ENCODE measurements at places on chromosomes 6 and 20. TPM values are rescaled to one million over a fixed set of nuclear protein-coding genes. Genes with fewer than 3 reads are reported as not detected.

GRCh38 chr6:85081102-85081501 lies 316.7 kb upstream of the TBX18 start:
- no peak for DNase-seq
- H3K27ac ChIP-seq, result no peak overlapping the region
- peaks cover 5% of the 10 kb centered on the region for H3K4me1 ChIP-seq
- no peaks in the 10 kb centered on the region for H3K36me3 ChIP-seq
- no peak overlapping the region for H3K4me3 ChIP-seq

HLA-DQA1 gene
- total RNA-seq, result not detected

GRCh38 chr6:3739311-3739897 lies 12.1 kb downstream of the PXDC1 start:
- peaks cover 6% of the 10 kb centered on the region for H3K4me1 ChIP-seq
- H3K27ac ChIP-seq, result no peak overlapping the region
- H3K4me3 ChIP-seq, result no peak overlapping the region

DNA sequence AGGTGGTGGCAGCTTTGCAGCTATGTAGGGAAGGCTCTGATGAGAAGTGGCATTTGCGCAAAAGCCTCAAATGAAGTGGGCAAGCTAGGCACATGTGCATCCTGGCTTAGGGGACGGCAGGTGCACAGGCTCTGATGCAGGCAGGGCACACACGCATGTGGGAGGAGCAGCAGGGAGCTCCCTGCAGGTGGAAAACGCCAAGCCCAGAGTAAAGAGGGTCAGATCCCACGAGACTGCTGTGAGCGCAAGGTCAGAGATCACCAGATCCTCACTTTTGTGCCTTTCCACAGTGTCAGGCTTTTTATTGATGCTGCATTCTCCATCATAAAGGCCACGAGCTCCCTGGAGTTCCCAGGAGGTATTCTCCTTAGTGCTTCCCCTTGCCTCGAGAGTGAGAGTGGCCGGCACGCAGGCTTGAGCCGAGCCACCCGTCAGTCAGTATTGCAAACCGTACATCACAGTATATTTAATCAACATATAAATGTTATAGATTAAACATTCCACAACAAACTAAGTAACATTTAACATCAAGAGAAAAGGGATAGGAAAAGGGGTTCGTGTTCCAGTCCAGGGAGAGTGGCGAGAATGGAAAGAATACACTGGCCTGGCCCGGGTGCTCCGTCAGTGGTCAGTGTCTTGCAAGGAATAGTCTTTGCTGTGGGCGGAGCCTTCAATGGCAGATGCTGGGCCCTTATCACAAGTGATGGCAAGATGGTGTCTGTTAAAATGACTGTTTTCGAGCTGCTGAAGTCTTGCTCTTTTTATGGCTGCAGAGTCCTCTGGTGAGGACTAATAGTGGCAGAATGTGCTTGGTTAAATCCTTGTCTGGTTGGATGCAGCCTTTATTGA lies 109.4 kb downstream of the SYNDIG1 start:
- H3K4me3 ChIP-seq, result no peak overlapping the region
- H3K36me3 ChIP-seq, result no peaks in the 10 kb centered on the region

- no peaks in the 10 kb centered on the region for H3K27me3 ChIP-seq
- H3K27ac ChIP-seq, result no peak overlapping the region
- H3K36me3 ChIP-seq, result no peaks in the 10 kb centered on the region
- no peak overlapping the region for H3K4me3 ChIP-seq
- no peaks in the 10 kb centered on the region for H3K4me1 ChIP-seq
Observed at GRCh38 chr6:48560408-48560807, 449.4 kb upstream of the PTCHD4 start.

CBLN4 gene
- total RNA-seq, result not detected

DNA sequence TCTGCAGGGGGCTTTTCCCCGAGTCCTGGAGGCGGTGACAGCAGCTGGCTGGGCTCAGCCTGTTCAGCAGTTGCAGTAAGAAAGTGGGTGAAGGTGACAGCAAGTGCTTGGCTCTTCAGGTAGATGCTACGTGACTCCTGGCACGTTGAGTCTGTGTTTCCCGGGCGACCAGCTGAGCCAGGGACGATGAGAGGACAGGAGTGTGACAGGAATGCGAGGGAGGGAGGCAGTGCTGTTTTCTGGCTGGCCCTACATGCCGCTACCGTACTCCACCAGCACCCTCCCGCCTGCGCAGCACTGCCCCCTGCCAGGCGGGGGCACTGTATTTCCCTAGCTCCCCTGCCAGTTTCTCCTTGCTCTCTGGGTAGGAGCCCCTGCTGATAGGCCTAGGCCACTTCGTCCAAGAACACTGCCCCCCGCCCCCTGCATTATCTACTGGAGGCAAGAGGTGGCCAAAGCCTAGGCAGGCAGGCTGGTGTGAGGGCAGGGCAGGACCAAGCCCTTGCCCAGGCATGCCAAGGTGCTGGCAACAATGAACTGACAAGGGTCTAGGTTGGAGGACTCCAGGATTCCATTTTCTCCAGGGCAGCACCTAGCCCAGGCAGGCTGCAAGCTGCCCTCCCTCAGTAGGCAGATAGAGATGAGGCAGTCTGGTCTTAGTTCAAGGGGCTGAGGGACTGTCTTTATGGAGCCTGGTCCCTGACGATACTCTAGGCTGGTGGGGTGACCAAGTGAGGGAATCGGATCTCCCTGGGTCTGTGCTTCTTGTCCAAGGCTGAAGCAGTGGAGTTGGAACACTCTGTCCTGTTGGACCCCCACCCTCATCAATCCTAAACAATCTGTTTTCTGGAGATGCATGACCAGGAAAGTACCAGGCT lies 19.2 kb downstream of the MRPS18A start:
- no peak overlapping the region for H3K4me3 ChIP-seq
- H3K36me3 ChIP-seq, result peaks cover 14% of the 10 kb centered on the region
- DNase-seq, result peak; percentile 42
- no peaks in the 10 kb centered on the region for H3K27me3 ChIP-seq
- no peak overlapping the region for H3K27ac ChIP-seq

GRCh38 chr6:100304575-100304974 lies 160.1 kb downstream of the SIM1 start:
- H3K36me3 ChIP-seq, result no peaks in the 10 kb centered on the region
- no peak for DNase-seq
- no peak overlapping the region for H3K4me3 ChIP-seq
- no peak overlapping the region for H3K27ac ChIP-seq
- peaks cover 7% of the 10 kb centered on the region for H3K4me1 ChIP-seq
- H3K27me3 ChIP-seq, result no peaks in the 10 kb centered on the region

- no peak overlapping the region for H3K4me3 ChIP-seq
- H3K4me1 ChIP-seq, result peaks cover 5% of the 10 kb centered on the region
- no peak for DNase-seq
Observed at GRCh38 chr6:21900730-21901129, 307.2 kb downstream of the SOX4 start.

GRCh38 chr20:42688576-42688975 lies 501.1 kb downstream of the PTPRT start:
- H3K27me3 ChIP-seq, result no peaks in the 10 kb centered on the region
- peak; percentile 57 for DNase-seq
- H3K27ac ChIP-seq, result no peak overlapping the region

GRCh38 chr6:73460056-73460455 lies 1.5 kb upstream of the MTO1 start:
- H3K36me3 ChIP-seq, result peaks cover 5% of the 10 kb centered on the region
- H3K27ac ChIP-seq, result no peak overlapping the region
- H3K4me1 ChIP-seq, result no peaks in the 10 kb centered on the region
- no peak for DNase-seq
- H3K4me3 ChIP-seq, result no peak overlapping the region

DEFB132 gene
- total RNA-seq, result not detected

DNA sequence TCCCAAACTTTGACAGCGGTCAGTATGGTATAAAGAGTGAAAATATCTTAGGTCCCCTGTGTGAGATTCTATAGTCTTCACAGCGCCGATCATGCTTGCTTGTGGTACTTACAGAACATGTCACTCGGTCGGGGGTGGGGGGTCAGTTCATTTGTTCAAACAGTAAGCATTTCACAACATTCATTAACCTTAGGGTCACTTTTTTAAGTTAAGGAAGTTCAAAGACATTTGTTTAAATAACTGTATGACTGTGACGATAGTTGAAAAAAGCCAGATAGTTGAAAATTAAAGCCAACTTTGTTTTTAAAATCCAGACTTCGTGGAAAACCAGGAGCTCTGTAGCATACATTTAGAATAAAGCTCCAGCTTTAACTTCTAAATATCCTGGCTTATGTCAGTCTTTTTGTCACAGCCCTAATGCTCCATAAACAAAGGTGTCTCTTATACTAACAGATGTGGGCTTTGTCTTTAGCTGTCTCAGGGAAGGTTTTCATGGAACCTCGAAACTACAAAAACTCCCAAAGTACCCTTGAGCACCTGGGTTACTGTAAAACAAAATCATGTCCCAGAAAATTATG lies 57.9 kb upstream of the PHACTR2 start:
- peak overlapping the region; percentile 10 for H3K4me3 ChIP-seq
- H3K4me1 ChIP-seq, result peaks cover 16% of the 10 kb centered on the region
- no peak overlapping the region for H3K27ac ChIP-seq
- H3K36me3 ChIP-seq, result no peaks in the 10 kb centered on the region
- H3K27me3 ChIP-seq, result no peaks in the 10 kb centered on the region
